Stimulated activated CD4-positive, alpha-beta T cell treated with anti-CD3 and anti-CD28 coated beads, Interleukin-15, amount 100 ng/mL, for 1 hour (primary cell): ENCODE measurements at places on chromosomes 6 and 20.

DNA sequence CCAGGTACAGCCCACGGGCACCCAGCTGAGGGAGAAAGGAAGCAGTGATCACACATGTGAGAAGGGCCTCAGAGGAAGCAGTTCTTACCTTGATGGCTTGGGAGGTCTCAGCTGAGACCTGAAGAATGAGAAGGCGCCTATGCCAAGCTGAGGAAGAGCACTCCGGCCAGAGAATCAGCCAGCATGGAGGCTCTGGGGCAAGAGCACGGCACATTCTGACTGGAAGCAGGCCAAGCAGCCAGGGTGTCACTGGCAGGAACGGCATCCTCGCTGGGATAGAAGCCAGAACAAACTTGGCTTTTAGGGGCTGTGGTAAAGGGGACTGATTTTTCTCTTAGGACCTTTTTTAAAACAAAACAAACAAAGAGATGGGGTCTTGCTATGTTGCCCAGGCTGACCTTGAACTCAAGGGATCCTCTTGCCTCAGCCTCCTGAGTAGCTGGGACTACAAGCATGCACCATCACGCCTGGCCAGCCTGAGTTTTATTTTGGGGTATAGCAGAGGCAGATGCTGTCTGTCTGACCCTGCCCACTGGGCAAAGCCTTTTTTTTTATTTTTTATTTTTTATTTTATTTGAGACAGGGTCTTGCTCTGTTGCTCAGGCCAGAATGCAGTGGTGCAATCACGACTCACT is 17.6 kb downstream of the GHRH start:
- no peak for DNase-seq

- DNase-seq = no peak
These were observed 28.6 kb downstream of the TIAM2 start for GRCh38 chr6:155023717-155024116.

DNA sequence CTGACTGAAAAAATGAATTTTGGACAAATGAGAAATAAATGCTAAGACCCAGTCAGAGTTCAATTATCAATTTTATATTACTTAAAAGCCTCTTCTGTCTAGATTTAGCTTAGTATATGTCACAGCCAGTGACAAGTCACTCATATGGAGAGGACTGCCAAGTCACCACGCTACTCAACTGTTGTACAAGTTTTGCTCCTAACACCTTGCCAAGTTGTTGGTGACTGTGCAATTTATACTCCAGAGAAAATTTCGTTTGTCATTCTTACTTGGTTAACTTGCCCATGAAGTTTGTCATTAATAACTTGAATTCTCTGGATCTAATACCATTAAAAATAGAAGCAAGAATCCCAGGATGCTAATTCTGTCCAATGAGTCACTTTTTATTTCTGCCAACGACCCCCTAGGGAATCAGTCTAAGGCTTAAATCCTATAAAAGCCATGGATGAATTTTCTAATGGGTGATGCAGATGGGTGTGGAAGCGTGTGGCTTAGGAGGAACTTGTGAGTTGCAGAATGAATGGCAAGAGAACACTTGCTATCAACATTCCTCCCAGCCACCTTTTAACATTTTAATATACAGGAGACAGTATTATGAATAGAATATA is 30.4 kb upstream of the FBXO30 start:
- DNase-seq = no peak

DNA sequence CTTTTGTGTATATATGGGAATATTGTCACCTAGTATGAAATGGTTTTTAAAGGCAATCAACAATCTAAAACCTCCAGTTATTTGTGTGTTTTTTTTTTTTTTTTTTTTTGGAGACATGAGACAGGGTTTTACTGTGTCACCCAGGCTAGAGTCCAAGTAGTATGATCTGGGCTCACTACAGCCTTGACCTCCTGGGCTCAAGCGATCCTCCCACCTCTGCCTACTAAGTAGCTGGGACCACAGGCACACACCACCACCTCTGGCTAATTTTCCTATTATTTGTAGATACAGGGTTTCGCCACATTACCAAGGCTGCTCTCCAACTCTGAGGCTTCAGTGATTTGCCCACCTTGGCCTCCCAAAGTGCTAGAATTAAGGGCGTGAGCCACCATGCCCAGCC is 349.9 kb downstream of the UTRN start:
- DNase-seq = no peak

DNA sequence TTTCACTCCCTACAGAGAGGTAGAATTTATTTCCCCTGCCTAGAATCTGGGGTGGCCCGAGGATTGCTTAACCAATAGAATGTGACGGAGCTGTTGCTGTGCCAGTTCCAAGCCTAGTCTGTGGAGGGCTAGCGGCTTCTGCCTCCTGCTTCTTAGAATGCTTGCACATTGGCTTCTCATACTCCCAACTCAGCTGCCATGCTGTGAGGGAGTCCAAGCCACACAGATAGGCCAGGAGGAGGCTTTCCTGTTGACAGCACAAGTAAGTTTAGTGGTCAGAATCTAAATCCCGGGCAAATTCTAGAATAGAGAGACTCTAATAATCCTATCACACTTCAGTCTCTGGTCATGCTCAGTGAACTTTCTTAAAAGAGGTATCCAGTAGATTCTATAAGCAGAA is 57.5 kb upstream of the SNRPB2 start:
- no peak for DNase-seq

DNA sequence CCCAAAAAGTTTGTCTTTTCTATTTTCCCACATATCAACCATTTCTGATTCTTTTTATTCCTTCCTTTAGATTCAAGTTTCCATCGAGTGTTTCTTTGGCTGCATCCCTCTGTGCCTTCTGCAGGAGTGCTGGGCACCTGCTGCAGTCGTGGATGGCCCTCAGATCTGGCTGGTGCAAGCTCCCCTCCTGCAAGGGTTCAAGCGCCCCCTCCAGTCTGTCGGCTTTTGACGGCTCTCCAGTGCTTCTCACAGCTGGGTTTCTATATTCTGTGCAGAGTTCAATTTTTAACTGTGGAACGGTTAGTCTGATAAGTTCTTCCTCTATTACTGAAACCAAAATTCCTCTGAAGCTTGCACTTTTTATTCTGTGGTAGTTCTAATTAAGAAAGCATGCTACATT is 132.1 kb downstream of the HUS1B start:
- DNase-seq = no peak

DNA sequence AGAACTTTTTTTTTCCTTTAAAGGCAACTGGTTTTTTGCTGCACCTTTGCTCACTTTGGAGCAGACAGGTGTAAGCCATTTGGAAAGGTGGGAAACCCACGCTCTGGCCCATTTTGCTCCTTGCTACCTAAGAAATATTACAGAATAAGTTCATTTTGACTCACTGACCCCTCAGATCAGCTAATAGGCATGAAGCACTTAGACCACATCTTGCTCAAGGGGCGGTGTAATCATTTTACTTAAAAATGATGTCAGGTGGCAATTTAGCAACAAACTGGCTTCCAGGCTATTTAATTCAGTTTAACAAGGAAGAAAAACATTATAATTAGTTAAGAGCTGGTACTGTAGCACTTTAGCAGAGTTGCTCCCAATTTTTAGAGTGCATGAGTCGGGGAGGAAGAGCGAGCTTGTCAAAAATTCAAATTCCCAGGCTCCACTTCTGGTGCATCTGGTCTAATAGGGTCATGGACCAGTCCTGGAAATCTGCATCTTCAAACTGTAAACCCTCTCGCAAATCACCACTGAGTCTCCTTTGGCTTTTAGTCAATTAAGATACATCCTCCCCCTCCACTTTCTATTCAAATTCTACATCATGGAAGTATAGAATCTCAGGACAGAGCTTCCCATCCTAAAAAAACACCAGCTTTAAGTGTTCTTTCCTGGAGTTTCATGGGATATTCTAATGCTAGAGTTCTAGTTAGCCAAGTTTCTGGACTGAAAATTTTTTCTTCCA is 38.2 kb downstream of the JAG1 start:
- no peak for DNase-seq

DNA sequence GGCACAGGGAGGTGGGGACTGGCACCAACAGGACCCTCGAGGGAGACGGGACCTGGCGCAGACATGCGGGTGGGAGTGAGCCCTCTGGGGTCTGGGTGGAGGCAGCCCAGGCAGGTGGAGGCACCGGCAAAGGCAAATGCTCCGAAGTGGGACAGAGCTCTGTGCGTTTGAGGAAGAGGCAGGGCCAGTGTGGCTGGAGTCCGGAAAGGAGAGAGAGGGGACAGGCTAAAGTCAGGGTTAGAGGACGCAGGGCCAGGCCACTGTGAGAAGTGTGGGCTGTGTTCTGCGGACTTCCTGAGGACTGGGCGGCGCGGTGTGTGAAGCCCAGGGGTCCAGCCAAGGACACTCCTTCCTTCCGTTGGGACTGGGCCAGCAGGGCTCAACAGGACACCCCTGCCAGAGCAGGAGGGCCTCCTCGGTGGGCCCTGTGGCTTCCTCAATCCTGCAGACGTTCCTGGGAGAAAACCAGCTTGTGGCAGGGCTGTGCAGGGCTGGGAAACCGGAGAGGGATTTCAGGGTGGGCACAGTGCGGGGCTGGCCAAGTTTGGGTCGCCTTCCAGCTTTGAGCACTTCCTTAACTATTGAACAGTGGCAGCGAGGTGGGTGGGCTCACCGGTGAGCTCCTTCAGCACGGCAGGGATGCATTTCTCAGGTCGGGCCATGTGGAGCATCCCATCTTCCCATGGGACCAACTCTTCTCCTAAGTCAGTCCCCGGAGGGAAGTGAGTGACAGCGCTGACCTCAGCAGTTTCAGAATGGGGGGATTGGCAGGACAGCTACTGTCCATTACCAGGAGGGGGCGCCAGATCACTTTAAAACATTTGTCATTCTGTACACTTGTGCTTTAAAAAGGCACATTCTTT is 22.5 kb downstream of the MOCS3 start:
- DNase-seq = peak; percentile 34

DNA sequence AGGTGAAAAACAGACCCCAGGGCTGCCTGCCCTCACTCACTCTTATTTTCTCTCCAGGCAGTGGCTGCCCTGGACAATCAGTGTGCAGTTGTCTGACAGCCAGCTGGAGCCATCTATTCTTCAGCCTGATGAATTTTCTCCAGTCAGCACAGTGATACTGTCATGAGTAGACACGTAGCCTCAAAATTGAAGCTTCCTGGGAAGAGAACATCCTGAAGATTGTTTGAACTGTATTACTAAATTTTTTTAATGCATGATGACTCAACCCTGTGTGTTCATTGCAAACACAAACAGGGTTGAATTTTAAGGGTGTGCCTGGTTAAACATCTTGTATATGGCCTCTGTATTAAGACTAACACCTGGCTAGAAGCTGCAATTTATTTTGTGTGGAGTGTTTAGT is 49.8 kb upstream of the STXBP5 start:
- DNase-seq = no peak

GRCh38 chr6:159376516-159377158 is 207.4 kb downstream of the FNDC1 start:
- no peak for DNase-seq

GRCh38 chr6:44049163-44049988 is 77.9 kb downstream of the MRPL14 start:
- DNase-seq = no peak

DNA sequence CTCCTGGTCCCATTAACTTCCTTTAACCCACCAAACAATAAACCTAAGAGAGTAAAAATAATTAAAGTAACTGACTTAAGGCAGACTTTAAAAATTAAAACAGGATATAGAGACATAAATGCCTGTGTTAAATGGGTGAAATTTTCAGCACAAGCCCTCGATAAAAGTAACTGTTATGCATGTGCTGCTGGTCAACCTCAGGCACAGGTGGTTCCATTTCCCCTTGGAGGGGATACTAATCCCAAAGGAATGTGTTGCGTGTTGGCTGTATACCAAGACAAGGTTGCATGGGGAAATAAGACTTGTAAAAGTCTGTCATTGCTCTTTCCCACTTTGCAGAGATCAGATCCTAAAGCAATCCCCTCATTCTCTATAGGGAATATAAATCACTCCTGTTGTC is 25.8 kb downstream of the HLA-A start:
- DNase-seq = no peak

DNA sequence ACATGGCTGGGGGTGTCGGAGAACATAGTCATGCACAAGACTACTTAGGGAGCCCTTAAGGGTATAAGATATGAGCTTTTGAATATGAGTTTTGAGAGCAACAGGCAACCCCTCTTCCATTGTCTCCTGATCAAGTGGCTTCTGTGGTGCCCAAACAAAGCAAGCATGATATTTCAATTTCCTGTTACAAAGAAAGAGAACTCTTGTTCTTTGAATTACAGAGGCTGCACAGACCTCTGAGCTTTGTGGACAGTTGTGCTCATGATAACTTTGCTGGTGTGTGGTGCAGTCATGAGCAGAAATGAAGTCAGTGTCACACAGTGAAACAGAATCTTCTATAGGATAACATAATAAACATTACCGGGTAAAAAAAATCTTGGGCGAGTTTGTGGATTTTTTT is 66.8 kb upstream of the THEMIS start:
- DNase-seq = no peak

GRCh38 chr6:125658136-125658535 is 91.3 kb upstream of the HEY2 start:
- DNase-seq = no peak

GRCh38 chr6:16752206-16752866 is 8.9 kb downstream of the ATXN1 start:
- DNase-seq = no peak

- DNase-seq = no peak
These were observed 161.6 kb downstream of the ZDHHC14 start for GRCh38 chr6:157542414-157543160.

GRCh38 chr6:47464052-47464451 is 13.5 kb upstream of the CD2AP start:
- no peak for DNase-seq

DNA sequence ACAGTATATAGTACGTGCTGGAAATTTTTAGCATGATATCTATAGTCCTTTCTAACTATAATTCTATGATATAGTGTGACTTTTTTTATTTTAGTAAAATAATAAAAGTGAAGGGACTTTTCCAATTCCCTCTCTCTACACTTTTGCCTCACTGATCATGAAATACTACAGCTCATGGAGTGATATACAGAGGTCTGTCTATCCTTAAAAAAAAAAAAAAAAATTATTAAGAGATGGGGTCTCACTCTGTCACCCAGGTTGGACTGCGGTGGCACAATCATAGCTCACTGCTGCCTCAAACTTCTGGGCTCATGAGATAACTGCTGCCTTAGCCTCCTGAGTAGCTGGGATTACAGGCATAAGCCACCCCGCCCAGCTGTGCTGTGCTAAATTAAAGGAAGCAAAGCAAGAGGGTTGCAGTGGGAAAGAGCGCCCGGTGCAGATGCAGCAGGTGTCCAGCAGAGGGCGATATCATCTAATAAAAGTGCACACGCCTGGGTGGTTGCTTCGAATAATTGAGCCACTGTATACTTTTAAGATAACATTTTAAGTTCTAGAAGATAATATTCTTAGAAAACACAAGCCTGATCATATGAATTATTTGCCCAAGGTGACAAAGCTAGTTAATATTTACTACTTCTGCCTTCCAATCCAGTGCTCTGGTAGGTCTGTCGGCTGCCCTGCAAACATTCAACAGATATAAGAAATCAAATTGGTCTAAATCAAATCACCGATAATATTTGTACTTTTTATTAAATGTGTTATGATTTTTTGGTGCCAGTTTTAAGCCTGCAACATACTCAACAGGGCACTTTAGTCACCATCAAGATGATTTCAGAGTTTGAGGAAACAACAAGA is 94.9 kb upstream of the NT5E start:
- peak; percentile 46 for DNase-seq
